ENCODE measurements at places on chromosomes 5 and 9. TPM values are rescaled to one million over a fixed set of nuclear protein-coding genes. Genes with fewer than 3 reads are reported as not detected.

- no peak for DNase-seq
Measured at GRCh38 chr5:130884023-130884422, 281.0 kb downstream of the HINT1 start.

DNA sequence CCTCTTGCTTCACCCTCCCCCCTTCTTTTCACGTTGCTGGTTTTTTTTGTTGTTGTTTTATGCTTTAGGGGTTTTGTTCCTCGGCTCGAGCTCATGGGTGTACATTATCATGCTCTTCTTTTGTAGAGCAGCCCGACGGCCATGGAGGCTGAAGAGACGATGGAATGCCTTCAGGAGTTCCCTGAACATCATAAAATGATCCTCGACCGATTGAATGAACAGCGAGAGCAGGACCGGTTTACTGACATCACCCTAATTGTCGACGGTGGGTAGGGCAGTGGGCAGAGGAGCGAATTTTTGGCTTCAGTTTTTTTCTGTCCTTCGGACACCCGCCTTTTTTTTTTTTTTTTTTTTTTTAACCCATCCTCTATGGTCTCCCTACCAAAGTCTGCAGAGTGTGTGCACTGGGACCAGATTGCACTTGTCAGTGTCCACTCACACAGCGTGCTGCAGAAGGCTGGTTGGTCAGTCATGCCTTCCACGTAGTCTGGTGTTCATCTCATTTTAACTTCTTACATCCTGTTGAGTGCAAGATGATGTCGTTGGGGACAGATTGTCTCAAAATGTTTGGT, 1.3 kb downstream of the ZNF131 start:
- DNase-seq, result no peak

- DNase-seq, result no peak
Measured at GRCh38 chr9:109031241-109031640, 17.9 kb upstream of the CTNNAL1 start.

- no peak for DNase-seq
Measured at GRCh38 chr9:8876303-8876702, 1076.7 kb upstream of the DMAC1 start.

GRCh38 chr9:137383784-137384756, 38.9 kb downstream of the EXD3 start:
- DNase-seq, result peak; percentile 71

- DNase-seq, result no peak
Measured at GRCh38 chr9:93678199-93679019, 102.0 kb downstream of the PHF2 start.

GRCh38 chr5:179558932-179559283, 8.6 kb downstream of the RUFY1 start:
- peak; percentile 87 for DNase-seq

DNA sequence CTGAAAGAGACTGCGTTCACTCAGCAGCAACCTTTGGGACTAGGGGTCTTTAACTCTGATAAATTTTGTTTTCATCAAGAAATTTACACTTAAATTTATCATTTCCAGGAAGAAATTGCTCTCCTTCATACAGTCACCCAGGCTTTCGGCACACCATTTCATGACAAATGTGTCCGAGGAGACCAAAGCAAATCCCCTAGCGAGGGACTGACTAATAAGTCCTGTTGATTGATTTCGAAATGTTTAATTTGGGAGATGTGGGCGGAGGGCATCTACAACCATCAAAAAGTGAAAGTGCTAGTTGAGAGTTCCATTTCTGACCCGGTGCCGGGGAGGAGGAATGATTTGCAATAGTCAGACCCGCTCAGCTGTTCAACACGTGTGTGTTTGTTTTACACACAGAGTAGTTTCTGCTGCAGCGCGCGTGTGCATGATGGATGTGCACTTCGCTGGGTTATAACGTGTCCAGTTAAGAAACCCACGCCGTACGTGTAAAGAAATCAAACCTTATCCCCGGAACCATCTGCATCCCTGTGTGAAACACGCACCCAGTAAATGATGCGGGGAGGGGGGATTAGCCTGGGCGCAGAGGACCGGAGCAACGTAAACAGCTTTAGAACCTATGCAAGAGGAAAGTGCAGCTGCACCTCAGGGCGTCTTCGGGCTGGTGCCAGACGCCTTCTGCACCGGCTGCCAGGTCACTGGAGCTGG, 845 bp upstream of the NR4A3 start:
- DNase-seq, result no peak

GRCh38 chr5:53603009-53603687, 42.7 kb downstream of the NDUFS4 start:
- DNase-seq, result no peak

- no peak for DNase-seq
Measured at GRCh38 chr9:8821910-8822666, 1022.5 kb upstream of the DMAC1 start.

DNA sequence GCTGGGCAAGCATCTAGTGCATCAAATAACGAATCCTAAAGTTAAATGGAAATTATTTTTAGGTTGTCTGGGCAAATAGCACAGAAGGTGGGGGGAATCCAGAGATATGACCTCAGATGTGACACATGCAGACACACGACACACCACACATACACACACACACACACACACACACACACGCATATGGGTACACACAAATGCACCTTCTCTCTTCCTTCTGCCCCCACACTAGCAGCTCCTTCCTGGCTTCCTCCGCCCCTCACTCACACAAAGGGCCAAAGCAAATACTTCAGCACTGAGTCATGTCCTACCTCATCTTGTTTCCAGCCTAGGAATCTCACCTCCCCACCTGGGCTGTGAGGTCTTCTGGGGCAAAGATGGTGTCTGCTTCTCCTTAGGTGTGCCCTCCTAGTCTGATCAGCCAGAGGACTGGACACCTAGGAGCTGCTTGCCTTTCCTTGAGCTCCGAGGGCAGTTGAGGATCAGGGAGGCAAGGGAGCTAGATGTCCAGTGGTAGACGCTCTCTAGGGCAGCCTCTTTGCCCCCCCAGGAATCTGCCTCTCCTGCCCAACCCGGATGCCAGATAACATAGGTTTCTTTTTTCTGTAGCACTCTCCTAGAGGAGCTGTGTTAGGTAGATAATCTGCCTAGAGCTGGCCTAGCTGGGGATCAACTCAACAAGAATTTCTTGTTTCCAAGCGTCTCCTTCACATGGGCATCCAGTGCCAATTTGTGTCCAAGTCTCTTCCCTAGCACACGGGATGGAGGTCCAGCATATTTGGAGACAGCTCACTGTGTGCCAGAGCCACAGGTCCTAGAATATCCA, 14.3 kb upstream of the JADE2 start:
- no peak for DNase-seq

GRCh38 chr9:87678650-87679355, 47.1 kb upstream of the CTSL start:
- DNase-seq, result no peak

GRCh38 chr9:112010537-112010936, 113.9 kb downstream of the UGCG start:
- no peak for DNase-seq

DNA sequence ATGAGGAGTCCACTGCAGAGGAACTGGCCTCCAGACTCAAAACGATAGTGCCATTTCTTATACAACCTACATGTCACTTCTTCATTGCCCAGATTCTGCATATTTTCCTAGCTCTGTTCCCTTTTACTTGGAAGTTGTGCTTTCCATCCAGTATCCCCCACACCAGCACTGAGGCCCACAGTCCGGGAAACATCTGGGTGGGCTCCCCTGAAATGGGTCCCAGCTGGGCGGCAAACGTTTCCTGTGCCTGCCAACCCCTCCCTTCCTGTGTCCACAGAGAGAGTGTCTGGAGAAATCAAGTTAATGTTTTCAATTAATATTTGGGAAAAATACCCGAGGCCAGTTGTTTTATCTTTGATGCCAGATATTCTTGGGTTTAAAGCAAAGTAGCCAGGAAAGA, 111.8 kb downstream of the COL23A1 start:
- no peak for DNase-seq

GRCh38 chr5:43137326-43137725, 16.6 kb downstream of the ZNF131 start:
- DNase-seq, result no peak

GTF3C5 gene
- 42.9 TPM for total RNA-seq

SLCO6A1 gene
- not detected for total RNA-seq

TRIM36 gene
- total RNA-seq, result 2.4 TPM
